ENCODE measurements at places on chromosomes 7 and 10.
A peak's percentile ranks its signal among the peaks of the same experiment; 100 is the strongest.

- DNase-seq: no peak
Observed at GRCh38 chr10:51905032-51905431, 205.6 kb upstream of the CSTF2T start.

- DNase-seq: no peak
Observed at GRCh38 chr10:107894516-107894915, 730.0 kb upstream of the SORCS1 start.

- DNase-seq: no peak
Observed at GRCh38 chr10:59279991-59280505, 82.3 kb downstream of the FAM13C start.

DNA sequence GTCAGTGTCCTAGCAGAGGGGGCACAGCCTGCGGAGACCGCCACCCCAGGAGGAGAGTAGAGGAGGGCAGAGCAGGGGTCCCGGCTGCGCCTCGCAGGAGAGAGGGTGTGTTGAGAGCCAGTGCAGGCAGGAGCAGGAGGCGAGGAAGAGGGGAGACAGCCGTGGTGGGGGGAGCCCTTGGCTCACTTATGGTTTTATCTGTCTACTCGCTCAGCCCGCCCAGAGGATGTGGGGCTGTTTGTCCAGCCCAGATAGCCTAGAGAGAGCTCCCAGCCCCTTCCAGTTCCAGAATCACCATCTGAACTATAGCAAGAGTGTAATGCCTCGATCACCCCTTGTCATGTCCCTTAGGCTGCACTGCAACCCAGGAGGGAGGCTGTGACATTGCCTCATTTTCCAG is 26.6 kb downstream of the SLC29A3 start:
- no peak for DNase-seq

GRCh38 chr10:85537561-85537960 is 829.0 kb downstream of the GRID1 start:
- no peak for DNase-seq

DNA sequence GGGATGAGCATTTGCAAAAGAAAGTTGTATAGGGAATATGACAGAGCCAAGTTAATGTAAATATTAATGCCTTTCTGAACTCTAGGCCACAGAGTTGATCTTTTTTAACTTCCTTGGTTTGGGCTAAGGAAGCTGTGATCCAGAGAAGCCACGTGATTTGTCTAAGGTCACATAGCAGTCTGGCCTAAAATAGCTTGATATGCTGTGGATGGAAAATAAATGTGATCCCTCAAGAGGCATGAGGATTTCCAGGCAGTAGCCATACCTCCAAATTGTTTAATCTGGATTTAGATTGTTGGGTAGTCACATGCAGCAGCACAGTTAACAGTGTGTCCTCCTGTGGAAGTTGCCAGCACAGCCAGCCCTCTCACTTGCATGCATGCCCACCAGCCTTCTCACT is 165.7 kb upstream of the LANCL2 start:
- DNase-seq: no peak

DNA sequence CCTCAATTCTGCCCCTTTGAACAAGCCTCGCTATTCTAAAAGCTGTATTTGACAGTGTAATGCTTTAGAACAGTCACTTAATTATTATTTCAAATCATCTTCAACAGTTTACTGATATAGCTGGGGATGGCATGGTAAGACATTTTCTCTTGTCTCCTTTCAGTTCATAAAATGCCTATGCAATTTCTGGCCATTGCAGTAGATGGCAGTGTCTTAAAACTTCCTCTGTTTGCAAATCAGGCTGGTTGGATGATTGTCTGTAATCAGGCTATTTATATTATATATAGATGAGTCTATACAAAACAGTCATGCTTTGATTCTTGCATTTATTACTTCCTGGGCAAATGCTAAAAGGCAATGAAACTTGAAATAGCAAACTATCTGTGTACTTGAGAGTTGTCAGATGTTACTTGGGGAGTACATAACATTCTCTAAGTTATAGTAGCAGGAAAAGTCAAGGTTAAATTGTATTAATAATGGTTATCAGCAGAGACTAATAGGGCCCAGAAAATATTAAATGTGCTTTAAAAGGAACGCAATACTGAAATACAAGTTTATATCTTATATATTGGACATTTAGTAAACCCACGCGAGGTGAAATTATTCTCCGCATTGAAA is 55.5 kb upstream of the LHFPL3 start:
- DNase-seq: peak; percentile 5

DNA sequence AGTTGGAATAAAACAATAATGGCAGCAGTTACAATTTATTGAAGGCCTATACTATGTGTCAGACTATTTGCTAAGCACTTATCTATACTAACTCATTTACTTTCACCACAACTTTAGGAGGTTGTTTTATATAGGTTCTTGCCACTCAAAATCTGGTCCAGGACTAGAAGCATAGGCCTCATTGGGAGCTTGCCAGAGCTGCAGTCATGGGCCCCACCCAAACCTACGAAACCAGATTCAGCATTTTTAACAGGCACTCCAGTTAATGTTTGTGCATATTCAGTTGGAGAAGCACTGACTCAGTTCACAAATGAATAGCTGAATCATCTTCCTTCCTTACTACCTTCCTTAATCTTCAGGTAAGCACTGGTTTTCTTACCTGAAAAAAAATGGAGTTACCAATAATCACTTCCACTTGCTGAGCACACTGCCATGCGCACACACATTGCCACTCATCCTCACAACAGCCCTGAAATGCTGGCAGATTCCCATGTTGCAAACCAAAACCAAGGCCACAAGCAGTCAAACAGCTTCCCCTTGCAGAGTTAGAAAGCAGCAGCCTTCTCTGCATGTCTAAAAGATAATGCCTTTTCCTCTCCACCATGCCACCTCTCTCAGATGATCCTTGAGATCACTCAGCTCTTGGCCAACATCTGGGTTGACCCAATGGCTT is 122.4 kb downstream of the SLC16A9 start:
- no peak for DNase-seq

DNA sequence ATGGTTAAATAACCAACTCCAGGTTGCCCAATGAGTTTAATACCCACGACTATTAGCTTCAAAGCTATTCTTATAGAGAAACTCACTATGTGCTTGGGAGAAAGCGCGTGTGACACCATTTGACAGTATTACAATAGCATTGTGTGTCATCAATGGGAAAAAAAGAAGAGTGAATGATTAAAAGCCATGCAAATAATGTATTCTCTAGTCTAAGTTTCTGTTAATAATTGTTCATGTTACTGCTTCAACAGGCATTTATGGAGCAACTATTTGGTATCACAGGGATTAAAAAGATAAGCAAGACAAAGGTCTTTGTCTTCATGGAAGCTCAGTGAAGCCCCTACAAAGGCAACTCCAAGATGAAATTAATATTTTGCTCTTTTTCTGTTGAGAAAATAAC is 47.2 kb downstream of the CAV1 start:
- no peak for DNase-seq

DNA sequence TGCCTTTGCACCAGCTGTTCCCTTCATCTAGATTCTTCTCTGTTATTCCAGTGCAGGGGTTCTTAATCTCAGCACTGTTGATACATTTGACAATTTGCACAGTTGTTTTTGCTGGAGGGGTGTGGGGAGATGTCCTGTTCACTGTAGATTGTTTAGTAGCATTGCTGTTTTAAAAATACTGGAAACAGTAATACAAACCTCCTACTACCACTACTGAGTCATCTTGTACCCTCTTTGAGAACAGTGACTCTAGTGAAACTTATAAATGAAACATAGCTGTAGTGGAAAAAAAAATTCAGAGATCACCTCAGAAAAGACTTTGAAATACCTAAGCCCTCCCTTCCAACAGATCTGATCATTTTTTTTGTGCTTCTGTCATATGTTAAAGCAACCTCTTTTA is 154.8 kb upstream of the TMEM196 start:
- no peak for DNase-seq

DNA sequence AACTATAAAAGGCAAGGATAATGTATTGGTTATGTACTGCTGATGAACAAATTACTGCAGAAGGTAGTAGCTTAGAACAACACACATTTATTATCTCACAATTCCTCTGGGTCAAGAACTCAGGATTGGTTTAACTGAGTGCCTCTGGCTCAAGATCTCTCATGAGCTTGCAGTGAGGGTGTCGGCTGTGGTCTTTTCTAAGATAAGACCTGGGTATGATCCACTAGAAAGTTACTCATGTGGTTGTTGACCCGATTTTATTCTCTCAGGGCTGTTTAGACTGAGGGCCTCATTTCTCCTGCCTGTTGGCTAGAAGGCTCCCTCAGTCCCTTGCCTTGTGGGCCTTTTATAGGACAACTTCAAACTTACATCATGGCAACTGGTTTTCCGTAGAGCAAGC is 86.7 kb downstream of the VWDE start:
- DNase-seq: no peak

GRCh38 chr10:28839600-28840007 is 162.3 kb downstream of the BAMBI start:
- no peak for DNase-seq

DNA sequence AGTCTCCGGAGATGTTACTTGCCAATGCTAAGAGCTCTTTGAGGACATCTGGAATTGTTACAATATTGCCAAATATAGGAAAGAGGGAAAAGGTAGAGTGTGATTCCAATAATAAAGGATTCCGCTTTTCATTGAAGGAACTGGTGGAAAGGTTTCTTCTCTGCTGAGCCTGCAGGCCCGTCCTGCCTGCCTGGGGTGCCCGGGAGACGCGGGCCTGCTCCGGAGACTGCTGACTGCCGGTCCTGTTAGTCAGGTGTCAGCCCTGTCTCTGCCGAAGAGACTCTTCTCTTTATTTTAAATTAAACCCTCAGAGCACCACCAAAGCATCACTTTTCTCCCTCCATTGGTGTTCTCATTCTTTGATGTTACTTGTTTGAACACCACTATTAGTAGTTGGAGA is 2.2 kb downstream of the EGFR start:
- DNase-seq: no peak

DNA sequence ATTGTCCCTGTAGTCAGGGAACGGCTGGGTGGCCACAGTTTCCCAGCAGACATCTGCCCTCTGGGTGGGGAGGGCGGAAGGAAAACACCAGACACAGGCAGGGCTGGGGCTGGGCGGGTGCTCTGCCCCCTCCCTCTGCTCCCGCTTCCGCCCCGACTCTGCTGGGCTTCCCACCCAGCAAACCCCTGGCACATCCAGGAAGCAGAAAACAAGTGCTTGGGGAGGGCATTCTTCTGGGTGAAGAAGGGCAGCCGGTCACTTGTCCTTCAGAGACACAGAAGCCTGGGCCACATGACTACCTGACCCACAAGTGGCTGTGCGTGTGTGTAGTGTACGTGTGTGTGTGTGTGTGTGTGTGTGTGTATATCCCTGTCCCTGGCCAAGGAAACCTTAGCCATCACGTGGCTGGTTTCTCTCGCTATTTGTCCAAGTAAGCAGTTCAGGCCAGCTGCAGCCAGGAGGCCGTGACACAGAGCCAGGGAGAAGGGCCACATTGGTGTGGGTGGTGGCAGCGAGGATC is 77.9 kb downstream of the ZMIZ1 start:
- peak; percentile 13 for DNase-seq

DNA sequence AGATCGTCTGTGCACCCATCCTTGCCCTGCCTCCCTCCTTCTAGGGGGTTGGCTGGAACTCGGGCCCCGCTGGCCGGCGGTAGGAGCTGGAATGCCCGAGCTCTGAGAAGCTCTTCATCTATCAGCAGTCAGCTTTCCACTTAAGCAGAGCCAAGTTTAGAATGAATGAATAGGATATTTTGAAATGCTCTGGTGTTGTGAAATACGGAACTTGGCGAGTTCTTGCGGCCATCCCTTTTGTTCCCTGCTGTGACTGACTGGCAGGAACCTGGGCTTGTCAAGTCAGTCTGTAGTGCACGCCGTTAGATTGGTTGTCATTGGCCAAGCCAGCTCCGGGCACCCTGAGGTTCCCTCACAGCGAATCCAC is 33.3 kb downstream of the FOXK1 start:
- DNase-seq: no peak

DNA sequence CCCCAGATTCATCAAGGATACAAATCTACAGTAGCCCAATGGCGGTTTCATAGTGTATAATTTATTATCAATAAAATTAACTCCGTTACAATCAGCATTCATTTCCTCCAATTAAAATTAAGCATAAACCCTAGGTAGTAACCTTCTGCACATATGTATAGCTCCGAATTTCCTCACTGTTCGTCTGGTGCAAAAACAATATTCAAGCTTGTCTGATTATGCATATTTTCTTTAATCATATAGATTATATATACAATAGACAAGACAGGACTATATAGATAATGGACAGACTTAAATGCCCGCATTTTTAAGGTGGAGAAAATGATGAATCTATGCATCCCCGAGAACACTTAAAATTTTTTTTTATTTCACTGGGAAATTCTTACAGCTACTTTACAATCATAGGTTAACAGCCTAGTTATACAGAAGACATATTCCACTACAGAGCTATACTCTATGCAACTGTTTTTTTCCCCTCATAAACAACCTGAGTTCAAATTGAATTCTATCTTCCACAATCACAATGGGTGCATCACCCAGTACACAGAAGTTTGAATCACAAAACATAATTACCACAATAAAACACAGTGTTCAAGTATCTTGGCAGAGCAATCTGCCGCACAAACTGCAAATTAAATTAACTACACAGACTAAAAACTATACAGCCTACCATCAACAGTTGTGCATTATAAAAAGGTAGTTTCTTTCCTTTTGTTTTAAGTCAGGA is 2.6 kb downstream of the HOXA9 start:
- no peak for DNase-seq

DNA sequence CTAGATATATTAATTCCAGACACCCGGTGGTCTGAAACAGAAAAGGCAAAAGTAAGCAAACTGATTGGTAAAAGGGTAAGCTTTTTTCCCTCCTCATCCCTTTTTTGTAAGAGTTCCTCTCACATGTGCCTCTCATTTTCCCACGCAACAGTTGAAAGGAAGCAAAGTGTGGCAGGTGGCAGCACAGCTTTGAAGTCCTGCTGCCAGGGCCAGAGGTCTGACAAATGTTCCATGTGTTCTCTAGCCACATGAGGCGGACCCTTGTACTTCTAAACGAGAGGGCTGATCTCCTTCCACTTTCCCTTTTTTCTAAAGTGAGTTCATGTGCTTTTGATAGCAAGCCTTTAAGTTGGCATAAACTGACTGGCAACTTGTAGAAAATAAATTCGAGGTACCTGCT is 217.5 kb downstream of the POLR1F start:
- no peak for DNase-seq

DNA sequence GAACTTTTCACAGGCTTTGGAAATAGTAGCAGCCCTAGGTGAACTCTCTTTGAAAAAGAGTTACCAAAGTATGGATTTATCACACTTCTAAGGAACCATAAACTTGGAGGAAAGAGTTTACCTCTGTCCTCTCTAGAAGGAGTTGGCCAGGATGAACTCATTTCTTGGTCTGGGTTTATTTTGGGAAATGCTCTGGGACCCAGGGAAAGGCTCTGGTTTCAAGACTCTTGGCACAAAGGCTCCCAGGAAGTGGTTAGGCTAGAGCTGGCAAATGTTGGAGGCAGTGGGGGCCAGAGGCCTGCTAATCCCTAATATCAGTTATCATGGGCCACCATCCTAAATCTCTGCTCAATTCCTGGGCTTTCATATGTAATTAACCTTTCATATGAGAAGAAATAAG is 36.3 kb upstream of the CDK6 start:
- no peak for DNase-seq

- no peak for DNase-seq
Observed at GRCh38 chr7:30927040-30927439, 15.4 kb downstream of the AQP1 start.

All from CD4-positive, alpha-beta T cell treated with Interleukin-1 beta for 1 hour (primary cell).